ENCODE measurements at places on chromosomes 13 and 19. TPM values are rescaled to one million over a fixed set of nuclear protein-coding genes. Genes with fewer than 3 reads are reported as not detected.

Gene PSG3
- total RNA-seq, result not detected

Gene ISYNA1
- 40.4 TPM for total RNA-seq

Gene CEACAM4
- total RNA-seq, result not detected

Gene DENND1C
- 0.07 TPM for total RNA-seq

Gene CLEC17A
- total RNA-seq, result not detected

Gene GZMM
- total RNA-seq, result not detected

Gene PEPD
- 34.5 TPM for total RNA-seq

Gene KLK14
- total RNA-seq, result under 0.01 TPM

Gene GAPDHS
- total RNA-seq, result not detected

Gene NLRP4
- total RNA-seq, result not detected

Gene ICAM3
- total RNA-seq, result 2.6 TPM

Gene ZNF677
- total RNA-seq, result 19.1 TPM

Gene CACNG7
- total RNA-seq, result not detected

Gene RDH8
- not detected for total RNA-seq

Gene JAK3
- total RNA-seq, result 0.78 TPM

Gene VSTM1
- total RNA-seq, result not detected

Gene ZNF566
- 12.9 TPM for total RNA-seq

Gene KCNRG
- total RNA-seq, result 2.4 TPM

Gene IFNL1
- total RNA-seq, result not detected

Gene NCAN
- total RNA-seq, result under 0.01 TPM

Gene PGLYRP1
- not detected for total RNA-seq

Gene JSRP1
- total RNA-seq, result not detected

Gene TRAPPC6A
- total RNA-seq, result 7.9 TPM

Gene CYP2A7
- not detected for total RNA-seq

Gene FFAR2
- not detected for total RNA-seq

Gene NUP62
- 38.8 TPM for total RNA-seq

Gene CNN1
- total RNA-seq, result not detected

Gene DZIP1
- 6.5 TPM for total RNA-seq

Gene POSTN
- total RNA-seq, result 1.0 TPM

Gene HCN2
- 1.3 TPM for total RNA-seq

Gene ARL11
- total RNA-seq, result under 0.01 TPM

Gene ZSCAN18
- 48.9 TPM for total RNA-seq

Gene ENOX1
- 1.5 TPM for total RNA-seq

Gene ZNF284
- total RNA-seq, result 1.7 TPM

Gene NKG7
- total RNA-seq, result not detected

Gene EPSTI1
- 1.7 TPM for total RNA-seq

Gene CEACAM16
- not detected for total RNA-seq
